GM23338 (cell line): ENCODE measurements at places on chromosomes 2 and 18. TPM values are rescaled to one million over a fixed set of nuclear protein-coding genes. Genes with fewer than 3 reads are reported as not detected.

DNA sequence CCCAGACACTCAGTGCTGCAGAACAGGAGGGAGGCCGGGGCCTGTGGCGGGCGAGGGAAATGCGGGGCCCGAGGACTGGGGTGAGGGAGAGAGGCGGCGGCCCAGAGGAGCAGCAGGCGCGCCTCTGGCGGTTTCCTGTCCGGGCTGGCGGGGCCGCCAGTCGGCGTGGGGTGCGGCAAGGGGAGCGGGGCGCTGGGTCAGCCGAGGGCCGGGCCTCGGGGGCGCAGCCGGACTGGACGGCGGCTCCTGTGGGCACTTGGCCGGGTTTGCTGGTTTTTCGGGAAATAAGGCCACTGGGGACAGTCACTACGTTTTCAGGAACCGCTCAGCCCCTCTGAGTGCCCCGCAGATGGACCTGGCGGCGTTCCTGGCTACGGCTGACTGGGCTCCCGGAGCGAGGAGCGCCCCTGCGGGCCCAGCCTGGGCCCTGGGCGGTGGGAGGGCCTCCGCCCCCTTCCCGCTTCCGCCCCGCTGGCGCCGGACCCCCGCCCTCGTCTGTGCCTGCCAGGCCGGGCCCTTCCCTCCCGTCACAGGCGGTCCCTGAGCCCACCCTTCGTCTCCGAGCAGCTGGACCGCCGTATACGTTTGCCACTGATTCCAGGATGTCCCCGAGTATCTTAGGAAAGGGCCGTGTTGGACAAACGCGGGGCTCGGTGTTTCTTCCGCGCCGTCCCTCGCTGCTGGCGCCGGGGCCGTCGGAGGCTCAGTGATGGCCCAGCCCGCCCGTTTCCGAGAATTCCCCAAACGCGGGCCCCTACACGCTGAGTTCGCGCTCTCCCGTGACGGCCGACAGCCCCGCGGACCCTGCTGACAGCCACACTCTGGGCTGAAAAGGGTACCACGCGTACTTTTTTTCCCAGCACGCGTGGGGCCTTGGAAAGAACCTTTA lies 84.6 kb downstream of the FAM210A start:
- H3K36me3 ChIP-seq = no peaks in the 10 kb centered on the region
- peak; percentile 72 for DNase-seq
- no peak overlapping the region for H3K27ac ChIP-seq
- H3K4me3 ChIP-seq = peak overlapping the region; percentile 68
- peaks cover 18% of the 10 kb centered on the region; the same call in 1 of the 2 replicates for H3K27me3 ChIP-seq
- peaks cover 5% of the 10 kb centered on the region for H3K4me1 ChIP-seq

GRCh38 chr2:20212871-20213503 lies 11.9 kb downstream of the SDC1 start:
- H3K36me3 ChIP-seq = no peaks in the 10 kb centered on the region
- no peak overlapping the region for H3K27ac ChIP-seq
- no peak overlapping the region for H3K4me3 ChIP-seq
- peaks cover 14% of the 10 kb centered on the region; the same call in 1 of the 2 replicates for H3K4me1 ChIP-seq
- DNase-seq = no peak

Gene PDE1A
- 0.28 and 0.47 TPM in 2 replicates for total RNA-seq

Gene EGR4
- not detected in 2 replicates for total RNA-seq

Gene GCG
- total RNA-seq = not detected in 2 replicates
